Pancreas (tissue), 10 donors: ENCODE measurements at places on chromosomes 7 and 10.
A peak's percentile ranks its signal among the peaks of the same experiment; 100 is the strongest.

DNA sequence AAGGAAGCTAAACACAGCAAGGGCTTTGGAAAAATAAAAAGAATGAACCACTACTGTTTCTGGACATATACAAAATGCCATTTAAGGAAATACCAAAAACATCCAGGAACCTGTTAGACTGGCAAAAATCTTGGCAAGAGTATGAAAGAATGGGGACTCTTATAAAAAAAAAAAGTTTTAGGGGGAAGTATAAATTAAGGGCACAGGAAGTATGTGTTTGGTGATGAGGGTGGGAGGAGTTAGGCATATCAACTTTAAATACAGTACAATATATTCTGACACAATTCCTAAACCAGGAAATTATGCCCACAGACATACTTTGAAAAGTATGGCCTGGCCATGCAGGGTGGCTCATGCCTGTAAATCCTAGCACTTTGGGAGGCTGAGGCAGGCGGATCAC lies 74.2 kb downstream of the WAPL start:
- DNase-seq = no peak

GRCh38 chr10:58512491-58513187 lies at the start of gene BICC1:
Gene BICC1 (plus strand): TSS chr10:58512872. CDS start chr10:58513144, 272 bp downstream.
- DNase-seq = peak; percentile 19

DNA sequence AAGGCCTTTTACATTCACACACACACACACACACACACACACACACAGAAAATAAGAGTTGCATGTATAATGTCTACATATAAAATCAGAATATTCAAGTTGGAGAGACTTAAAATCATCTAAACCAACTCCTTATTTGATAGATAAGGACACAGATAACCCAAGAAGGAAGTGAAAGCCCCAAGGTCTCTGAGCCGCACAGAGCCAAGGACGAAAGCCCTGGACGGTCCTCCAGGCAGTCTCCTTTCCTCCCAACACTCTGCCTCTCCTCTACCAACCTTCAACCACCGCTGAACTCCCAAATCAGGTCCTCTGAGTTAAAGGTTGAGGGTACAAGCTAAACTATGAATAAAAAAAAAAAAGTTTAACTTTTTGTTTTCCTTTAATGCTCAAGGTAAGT lies 28.2 kb downstream of the UBE2H start:
- DNase-seq = no peak

DNA sequence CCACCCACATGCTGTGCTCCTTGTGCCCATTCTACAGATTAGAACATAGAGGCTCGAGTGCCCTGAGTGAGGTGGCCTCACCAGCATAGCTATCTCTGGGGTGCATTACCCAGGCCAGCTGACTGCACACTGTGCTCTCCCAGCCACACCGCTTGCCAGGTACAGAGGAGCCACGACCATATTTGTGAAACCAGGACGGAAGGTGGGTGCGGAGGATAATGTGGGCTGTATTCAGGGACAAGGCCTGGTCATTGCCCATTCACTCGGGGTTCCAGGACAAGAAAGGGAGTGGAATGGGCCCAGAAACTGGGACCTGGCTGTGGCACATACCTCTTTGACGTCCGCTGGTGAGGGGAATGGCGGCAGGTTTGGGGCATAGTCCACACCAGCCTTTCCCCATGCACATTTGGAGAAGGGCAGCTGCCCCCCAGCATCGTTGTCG lies 236.0 kb downstream of the TNS3 start:
- no peak for DNase-seq

GRCh38 chr7:100171087-100171681 lies 2.8 kb upstream of the GAL3ST4 start:
- DNase-seq = peak; percentile 67

DNA sequence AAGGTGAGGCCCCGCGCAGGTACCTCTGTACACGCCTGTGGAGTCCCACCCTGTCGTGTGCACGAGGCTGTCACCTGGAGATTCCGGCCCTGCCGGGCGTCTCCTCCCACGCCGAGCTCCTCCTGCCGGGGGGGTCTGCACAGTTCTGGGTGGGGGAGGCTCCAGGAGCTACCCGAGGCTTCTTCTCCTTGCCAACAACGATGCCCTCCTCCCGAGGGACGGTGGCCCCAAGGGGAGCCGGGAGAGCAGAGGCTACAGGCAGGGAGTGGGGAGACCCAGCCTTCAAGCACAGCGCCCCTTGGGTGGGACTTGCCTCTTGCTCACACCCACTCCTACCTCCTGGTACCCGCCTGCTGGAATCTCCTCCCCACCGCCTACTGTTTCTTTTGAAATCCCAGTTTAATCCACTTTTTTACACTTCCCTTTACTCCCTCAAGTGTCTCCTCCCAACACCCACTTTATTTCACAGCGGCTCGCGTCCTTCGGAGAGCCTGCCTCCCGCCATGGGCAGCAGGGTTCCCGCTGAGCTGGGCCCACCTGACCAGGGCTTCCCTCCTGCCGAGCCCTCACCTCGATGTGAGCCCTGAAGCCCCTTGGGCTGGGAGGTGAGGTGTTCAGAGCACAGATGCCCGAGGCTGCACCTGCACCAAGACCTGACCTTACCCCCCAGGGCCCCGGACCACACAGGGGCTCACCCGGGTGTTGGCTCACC lies 338.1 kb downstream of the DNAJB6 start:
- no peak for DNase-seq

DNA sequence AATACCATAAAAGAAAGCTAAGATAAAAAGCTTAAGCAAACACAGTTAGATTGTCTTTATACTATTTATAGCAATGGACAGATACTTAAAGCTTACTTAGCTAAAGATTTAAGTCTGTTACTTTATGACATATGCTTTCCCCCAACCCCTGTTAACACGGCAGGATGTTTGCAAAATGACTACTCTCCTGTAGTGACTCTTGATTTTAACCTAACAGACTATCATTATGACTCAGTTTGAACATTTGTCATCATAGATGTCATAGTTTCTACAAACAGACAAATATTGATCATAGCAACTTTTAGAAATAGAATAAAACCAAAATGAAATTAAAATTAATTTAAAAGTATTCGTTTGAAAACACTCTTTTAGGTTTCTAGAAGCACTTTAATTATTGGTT lies 7.8 kb upstream of the COMMD3 start:
- DNase-seq = no peak

DNA sequence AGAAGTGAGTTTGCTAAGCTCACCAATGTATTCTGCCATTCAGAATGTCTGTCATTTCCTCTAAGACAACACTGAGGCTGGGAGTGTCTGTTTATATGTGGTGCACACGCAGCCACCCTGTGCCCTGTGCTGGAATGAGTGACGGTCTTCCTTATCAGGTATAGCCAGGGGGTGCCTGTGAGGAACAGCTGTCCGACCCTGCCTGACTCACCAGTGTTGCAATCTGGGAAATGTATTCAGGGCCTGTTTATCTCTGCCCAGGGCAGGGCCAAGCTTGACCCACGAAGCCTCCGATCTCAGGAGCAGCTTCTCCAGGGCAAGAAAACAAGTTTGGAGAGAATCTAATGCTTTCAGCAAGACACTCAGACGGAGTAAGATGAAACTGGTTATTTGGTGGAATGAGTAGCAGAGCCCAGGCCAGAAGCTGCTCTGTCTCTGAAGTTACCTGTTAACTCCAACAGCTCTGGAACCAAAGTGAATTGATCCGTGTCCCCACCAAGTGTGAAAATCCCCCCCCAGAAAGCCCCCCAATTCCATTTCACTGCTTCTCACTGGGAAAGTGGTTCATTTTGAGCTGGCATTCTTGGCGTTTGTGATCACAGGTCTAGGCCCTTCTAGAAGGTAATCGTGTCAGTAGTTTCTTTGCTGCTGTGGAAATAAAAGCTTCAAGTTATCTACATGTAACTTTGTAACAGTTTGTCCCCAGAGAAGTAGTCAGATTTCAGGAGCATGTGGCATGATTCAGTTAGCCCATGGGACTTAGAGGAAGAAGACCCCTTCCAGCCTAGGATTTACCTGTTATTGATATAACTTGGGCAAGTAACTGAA lies 6.1 kb upstream of the UBE2H start:
- DNase-seq = peak; percentile 63

GRCh38 chr10:4431114-4431863 lies 394.7 kb upstream of the AKR1E2 start:
- DNase-seq = no peak

GRCh38 chr7:99357701-99358490 lies 16.6 kb upstream of the ARPC1B start:
- no peak for DNase-seq

- DNase-seq = no peak
These were observed 343.3 kb upstream of the MKI67 start for GRCh38 chr10:128469515-128469914.

DNA sequence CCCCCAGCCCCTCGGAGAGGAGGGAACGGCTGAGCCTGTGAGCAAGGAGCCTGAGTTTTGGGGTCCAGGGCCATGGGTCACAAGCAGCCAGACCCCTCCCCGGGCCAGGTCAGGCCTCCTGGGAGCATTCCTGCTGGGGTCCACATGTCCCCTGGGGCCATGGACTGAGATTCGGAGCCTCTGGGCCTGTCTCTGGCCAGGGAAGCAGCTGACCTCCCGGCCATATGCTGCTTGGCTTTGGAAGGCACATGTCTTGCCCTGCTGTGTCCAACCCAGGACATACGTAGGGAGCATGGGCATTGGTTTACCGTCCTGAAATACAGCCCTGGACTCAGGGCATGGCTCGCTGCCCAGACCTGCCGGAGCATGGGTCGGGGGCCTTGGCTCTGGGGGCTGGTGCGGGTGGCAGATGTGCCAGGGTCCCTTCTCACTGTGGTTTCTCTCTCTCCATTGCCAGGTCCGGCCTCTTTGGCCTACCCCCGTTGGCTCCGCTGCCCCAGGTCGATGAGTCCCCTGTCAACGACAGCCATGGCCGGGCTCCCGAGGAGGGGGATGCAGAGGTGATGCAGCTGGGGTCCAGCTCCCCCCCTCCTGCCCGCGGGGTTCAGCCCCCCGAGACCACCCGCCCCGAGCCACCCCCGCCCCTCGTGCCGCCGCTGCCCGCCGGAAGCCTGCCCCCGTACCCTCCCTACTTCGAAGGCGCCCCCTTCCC lies 7.3 kb downstream of the PWWP2B start:
- DNase-seq = peak; percentile 84

- DNase-seq = no peak
These were observed 64.1 kb downstream of the CFAP58 start for GRCh38 chr10:104417637-104418292.

DNA sequence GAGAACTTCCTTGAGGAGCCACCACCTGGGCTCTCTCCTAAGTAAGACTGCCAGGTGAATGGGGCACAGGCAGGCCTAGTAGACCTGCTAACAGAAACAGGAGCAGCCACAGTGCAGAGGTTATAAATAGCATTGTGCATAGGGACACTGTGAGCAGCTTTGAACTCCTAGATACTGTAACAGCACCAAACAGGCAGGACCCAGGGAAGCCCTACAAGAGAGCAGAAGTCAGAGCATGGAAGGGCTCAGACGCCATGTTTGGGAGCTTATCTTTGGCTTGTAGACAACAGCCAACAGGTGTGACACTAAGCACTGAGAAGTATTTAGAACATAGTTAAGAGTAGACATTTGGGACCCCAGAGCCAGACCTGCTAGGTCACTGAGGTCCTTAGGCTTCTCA lies 14.5 kb downstream of the XRCC2 start:
- DNase-seq = no peak

GRCh38 chr7:22219036-22219435 lies 137.9 kb downstream of the RAPGEF5 start:
- no peak for DNase-seq

DNA sequence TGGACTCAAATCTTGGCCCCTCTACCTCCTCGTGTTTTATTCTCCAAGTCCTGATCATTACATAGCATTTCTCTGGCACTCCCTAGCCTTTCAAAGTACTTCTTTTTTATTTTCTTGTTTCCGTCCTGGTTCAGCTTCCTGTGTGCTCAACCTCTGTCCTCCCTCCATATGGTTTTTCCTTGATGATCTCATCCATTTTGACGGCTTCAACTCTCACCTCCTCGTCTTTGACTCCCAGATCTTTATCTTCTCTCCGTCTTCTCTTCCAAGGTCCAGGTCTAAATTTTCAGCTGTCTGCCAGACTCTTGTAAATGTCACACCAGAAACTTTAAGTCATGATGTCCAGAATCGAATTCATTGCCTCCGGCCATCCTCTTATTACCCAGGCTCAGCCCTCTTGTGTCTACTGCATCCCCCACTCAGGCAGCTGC lies 23.3 kb upstream of the GFRA1 start:
- no peak for DNase-seq

- no peak for DNase-seq
These were observed 105.8 kb downstream of the HIPK2 start for GRCh38 chr7:139671967-139672366.

DNA sequence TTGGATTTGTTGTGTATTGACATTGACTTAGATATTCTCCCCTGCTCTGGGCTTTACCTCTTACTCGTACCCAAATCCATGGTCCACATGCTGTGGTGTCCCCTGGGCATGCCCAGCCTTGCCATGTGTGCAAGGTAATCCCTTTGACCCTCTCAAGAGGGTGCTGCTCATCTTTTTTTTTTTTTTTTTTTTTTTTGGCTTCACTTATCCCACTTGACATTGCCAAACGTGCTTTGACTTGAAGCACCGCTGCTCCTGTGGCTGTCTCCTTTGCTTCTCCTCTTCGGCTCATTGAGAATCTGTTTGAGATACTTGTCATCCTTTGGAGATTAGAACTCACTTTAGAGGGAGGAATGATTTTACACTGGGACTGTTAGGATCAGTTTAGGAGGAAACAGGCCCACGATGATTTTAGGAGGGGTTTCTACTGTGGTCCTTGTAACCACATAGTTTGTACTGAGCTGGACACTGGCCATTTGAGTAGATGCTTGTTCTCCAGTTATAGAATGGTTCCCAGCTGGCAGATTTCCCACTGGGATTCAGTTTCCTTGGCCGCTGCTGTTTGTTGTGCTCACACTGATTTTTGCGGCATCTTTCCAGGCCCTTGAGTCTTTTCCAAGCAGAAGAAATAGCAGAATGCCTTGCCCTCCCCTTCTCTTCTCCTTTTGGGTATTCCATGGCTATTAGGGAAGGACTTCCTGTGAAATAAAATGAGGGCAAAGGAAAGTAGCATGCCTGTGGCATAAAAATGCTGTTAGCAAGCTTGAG lies 184.8 kb downstream of the AUTS2 start:
- DNase-seq = no peak

- DNase-seq = no peak
These were observed 47.3 kb downstream of the YKT6 start for GRCh38 chr7:44247868-44248651.
